ENCODE measurements at places on chromosomes 16 and 17.

GRCh38 chr17:12528036-12528435 is 137.7 kb upstream of the MYOCD start:
- DNase-seq: no peak

- no peak for DNase-seq
Measured at GRCh38 chr16:30533748-30534367, 800 bp downstream of the ZNF747 start.

DNA sequence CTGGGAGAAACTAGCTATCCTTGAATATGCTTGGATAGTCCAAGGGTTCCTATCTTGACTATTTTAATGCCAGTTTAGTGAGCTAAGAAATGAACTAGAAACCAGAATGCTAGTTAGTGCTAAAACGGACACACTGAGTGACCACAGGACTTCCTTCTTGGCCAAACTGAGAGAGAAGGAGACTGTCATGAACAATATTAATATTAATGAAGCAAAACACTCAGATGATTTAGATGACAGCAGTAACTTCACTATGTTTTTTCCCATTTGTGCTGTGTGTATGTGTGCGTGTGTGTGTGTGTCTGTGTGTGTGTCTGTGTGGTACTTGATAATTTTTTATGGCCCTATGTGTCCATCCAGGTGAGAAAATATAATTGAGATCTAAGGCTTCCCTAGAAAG is 2.2 kb upstream of the ATXN1L start:
- DNase-seq: no peak

DNA sequence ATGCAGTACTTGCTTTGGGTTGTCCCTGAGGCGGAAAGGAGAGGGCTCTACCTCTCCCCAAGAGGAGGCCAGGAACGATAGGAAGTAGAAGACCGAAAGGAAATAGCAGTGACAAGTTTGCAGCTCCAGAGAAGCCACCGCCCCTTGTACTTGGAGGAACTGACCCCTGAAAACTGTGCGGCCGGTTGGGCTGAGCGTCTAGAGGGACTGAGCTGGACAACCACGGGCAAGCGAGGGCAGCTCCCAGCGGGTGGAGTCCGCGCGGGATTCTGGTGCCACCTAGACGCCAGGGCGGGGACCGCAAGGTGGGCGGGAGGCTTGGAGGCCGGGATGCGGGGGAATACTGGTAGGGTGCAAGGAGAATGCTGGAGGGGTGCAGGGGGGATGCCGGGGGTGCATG is 1.3 kb upstream of the SLC6A4 start:
- no peak for DNase-seq

GRCh38 chr17:44390250-44390870 is 911 bp upstream of the ITGA2B start:
- DNase-seq: no peak

DNA sequence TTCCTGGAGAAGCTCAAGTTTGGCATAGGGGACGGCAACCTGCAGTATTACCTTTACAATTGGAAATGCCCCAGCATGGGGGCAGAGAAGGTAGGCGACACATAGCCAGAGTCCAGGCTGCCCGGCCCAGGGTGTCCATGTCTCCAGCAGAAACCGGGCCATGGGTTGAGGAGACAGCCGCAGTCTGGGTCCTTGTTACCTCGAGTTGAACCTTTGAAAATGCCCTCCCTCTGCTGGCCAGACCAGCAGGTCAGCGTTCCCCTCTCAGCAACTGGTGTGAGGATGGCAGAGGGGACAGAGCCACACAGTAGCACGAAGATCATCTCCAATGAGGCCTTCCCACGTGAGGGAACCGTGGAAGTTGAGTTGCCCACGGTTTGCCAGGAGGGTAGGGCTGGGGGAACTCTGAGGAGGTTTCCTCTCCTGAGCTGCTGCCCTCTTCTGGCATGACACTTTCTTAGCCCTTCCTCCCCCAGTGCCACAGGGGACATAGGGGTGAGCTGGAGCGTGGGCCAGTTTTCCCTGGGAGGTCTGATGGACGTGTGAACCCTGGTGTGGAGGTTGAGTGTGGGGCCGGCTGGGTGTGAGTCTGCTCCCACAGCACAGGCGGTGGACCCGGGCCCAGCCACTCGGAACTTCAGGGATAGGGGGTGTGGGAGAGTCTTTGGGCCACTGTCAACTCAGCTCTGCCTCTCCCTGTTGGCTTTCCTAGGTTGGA is 27.2 kb downstream of the PLCD3 start:
- DNase-seq: no peak

DNA sequence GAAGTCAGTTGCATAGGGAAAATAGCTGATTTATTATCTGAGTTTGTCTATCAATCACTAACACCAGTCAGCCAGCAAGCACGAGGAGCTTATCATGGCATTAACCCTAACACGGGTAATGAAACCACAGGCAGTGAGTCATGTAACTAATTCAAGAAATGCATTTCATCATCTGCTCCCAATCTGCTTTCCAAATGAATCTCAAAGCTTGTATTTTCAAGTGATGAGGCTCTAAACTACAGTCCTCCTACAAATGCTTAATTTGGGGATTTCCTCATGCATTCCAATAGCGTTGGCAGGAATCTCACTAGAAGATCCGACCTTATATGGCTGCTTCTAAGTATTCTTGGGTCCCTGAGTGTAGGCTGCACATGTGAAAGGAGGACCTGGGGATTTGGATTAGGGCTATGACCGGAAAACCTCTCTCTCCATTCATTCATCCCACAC is 118.4 kb upstream of the HSBP1 start:
- peak; percentile 83 for DNase-seq

DNA sequence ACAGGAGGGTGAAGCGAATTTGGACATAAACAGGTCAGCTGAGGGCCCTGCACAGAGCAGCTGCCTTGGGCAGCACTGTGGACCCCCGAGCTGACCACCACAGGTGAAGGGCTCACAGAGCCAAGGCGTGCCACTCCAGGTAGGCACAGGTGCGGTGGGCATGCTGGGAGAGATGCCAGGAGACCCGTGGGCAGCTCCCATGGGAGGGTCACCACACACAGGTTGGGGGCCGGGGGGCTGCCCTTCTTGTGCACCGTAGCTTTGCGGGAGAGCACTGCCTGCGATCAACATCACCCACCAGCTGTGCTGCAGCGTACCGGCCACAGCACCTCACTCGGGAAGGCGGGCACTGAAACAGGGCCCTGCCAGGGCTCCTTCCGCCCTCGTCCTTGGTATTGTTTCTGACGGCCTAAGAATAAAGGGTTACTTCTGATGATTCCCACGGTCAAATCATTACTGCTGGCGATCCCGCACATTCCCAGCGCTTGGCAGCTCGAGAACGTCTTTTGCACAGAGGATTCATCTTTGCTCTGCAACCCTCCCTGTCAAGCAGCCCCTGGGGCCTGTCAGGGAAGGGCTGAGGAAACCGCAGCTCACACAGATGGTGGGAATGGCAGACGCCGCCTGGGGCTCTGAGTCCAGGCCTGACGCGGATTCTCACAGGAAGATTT is 181.7 kb downstream of the BANP start:
- no peak for DNase-seq

GRCh38 chr17:19024101-19025078 is 19.8 kb upstream of the FAM83G start:
- no peak for DNase-seq

DNA sequence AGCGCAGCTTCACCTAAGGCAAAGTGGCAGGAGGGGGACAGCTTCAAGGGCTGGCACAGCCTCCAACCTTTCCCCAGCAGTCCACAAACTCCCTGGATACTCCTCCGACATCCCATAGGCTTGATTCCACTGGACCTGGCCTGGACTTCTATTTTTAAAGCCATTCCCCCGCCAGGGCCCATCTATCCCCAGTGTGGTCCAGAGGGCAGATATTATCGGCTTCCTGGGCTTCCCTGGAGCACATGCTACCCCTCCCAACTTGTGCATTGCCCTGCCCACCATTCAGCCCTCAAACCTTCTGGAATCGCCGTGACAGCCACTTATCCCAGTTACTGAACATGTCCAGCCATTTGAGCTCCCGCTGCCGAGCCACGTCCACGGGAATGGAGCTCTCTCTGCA is 5.1 kb downstream of the TBC1D10B start:
- DNase-seq: no peak

- DNase-seq: no peak
Measured at GRCh38 chr17:46741122-46741730, 77.3 kb downstream of the WNT3 start.

DNA sequence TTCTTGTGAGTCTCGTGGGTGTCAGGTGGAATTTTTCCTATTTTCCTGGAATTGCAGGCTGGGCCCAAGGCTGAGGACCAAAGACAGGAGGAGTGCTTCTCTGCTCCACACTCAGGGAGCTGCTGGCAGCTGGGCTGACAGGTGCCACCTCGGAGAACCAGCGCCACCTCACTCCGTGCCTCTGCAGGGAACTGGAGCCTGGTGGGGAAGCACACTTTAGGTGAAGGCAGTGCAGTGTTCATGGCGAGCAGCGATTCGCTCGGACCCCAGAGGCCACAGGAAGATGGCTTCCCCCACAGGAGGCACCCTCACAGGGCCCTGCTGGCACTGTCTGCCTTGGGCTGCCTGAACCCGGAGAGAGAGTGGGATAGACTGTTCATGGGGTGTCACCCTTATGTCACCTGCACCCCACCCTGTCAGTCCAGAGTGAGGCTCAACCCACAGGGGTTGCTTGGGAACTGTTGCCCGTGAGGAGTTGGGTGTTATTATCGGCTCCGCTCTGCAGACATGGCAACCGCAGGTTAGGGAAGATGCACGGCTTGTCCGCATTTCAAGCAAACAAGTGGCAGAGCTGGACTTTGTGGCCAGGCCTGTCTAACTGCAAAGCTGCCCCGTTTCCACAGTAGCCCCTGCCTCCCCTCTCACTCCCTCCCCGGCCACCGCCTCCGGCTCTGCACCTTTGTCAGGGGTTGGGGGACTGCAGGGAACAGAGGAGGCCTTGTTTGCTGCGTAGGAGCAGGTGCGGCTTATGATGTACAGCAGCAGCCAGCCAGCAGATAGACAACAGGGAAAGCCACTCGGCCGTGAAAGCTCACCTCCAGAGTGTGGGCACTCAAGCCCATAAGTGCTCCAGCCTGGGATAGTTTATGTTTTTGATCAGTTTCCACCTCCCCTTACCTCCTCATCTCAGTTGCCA is 15.5 kb downstream of the TBC1D24 start:
- peak; percentile 67 for DNase-seq

GRCh38 chr17:17556671-17557070 is 34.8 kb downstream of the PEMT start:
- DNase-seq: no peak

- DNase-seq: no peak
Measured at GRCh38 chr16:2005646-2006045, 4.0 kb downstream of the ZNF598 start.

DNA sequence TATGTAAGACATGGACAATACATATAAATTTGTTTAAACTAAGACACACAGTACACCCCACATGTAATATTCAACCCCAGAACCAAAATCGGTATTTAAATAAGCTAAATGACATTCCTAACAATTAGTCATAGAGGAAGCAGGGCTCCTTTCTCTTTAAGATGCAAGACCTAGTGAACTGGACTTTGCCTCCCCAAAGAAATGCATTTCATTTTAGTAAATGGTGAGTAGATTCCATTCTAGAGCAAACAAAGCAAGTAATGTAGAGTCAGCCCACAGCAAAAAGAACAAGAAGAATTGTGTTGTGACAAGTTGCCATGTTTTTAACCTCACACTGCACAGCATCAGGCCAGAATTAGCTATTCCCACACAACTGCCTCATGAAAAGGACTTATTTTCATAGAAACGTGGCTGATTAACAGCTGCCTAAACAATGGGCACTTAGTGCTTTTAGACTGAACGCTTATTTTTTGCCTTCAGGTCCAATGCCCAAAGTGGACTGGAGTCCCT is 14.4 kb downstream of the DNAJC7 start:
- DNase-seq: no peak

DNA sequence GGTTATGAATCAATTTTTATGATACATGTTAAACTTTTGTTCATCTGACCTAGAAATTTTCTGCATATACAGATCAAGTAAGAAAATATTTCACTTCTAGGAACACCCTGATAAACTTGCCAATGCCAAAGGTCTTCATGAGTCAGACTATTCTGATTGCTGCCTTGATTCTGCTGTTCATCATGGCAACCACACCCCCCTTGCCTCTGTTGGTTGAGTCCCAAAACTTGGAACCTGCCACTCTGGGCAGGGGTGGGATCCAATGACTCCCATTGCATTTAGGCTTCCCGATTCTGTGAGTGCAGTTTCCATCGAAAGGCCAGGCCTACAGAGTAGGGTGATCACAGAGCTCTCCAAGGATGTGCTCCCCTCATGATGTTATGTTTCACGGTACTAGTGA is 15.8 kb upstream of the TENT4B start:
- no peak for DNase-seq

DNA sequence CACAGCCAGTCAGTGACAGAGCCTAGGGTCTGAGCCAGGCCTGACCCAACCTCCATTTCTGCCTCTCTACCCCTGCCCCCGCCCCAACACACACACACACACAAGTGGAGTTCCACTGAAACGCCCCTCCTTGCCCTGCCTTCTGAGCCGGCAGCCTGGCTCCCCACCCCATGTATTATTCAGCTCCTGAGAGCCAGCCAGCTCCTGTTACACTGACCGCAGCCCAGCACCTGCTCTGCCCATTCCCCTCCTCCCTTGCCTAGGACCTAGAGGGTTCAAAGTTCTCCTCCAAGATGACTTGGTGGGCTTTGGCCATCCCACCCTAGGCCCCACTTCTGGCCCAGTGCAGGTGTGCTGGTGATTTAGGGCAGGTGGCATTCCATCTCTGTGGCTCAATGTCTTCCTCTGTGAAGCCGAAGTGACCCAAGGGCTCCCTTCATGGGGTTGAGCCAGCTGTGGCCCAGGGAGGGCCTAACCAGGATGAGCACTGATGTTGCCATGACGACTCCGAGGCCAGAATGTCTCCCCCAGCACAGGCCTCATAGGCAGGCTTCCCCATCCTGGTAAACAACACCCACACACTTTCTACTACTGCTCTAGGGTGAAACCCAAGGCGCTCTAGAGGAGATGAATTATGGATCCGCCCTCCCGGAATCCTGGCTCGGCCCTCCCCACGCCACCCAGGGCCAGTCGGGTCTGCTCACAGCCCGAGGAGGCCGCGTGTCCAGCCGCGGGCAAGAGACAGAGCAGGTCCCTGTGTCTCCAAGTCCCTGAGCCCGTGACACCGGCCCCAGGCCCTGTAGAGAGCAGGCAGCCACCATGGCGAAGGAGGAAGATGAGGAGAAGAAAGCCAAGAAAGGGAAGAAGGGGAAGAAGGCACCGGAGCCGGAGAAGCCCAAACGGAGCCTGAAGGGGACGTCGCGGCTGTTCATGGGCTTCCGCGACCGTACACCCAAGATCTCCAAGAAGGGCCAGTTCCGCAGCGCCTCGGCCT is 9.7 kb downstream of the MYO15A start:
- DNase-seq: no peak

DNA sequence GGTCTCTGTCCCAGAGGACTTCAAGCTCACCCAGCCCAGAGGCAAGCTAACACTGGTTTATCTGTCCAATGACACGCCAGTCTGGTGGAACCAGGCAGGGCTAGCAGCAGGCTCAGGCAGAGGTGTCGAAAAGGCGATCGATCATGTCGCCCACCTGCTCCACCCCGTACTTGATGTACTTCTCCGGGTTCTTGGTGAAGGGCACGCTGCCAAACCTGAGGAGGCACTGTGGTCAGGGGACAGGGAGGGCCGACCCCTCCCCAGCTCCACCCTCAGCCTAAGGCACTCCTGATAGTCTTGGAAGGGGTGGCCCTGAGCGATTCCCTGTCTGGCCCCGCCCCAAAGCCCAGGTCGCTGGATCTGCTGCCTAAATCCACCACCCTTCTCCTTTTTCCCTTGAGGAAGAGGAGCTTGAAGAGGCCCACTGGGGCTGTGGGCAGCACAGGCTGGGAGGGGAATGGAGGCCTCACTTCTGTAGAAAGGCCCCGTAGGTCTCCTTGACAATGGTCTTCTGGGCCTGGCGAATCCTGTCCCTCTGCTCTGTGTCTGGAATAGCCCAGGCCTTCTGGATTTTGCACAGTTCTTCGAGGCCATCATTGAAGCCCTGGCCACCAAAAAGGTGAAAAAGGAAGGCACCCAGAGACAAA is 4.7 kb downstream of the ZACN start:
- no peak for DNase-seq
